GM20000 (cell line): ENCODE measurements at places on chromosomes 7 and 10.
A peak's percentile ranks its signal among the peaks of the same experiment; 100 is the strongest.

- DNase-seq, result peak; percentile 81
These were observed 486 bp downstream of the HIPK2 start for GRCh38 chr7:139777133-139777891.

DNA sequence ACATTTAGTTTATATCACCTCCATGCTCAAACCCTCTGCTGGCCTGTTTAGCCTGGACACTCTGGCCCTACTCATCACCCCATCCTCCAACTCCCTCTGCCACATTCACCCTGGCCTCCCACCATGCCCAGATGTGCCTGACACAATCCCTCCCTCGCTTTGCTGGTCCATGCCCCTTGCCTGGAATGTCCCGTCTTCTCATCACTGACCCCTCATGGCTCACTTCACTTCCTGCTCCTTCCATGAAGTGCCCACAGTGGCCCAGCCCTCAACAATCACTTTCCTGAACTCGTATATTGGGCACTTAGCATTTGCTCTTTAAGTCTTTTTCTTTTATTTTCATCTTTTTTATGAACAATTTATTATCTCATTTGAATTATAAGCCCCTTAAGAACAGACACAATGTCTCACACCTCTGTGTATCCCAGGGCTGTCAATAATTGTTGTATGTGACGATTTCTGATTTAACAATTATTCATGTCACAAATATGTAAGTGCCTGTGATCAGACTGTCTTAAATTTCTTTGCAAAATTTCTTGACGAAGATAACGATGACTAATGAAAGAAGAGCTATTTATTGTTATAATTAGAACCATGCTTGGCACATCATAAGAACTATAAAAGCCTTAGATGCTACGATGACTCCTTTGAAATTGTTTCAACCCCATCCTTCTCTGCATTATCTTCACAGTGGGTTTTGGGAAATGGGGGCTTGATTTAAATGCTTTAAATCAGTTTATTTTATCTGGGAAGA lies 209.9 kb upstream of the YAE1 start:
- no peak for DNase-seq

- no peak for DNase-seq
These were observed 3.8 kb downstream of the LCOR start for GRCh38 chr10:96835899-96836298.

DNA sequence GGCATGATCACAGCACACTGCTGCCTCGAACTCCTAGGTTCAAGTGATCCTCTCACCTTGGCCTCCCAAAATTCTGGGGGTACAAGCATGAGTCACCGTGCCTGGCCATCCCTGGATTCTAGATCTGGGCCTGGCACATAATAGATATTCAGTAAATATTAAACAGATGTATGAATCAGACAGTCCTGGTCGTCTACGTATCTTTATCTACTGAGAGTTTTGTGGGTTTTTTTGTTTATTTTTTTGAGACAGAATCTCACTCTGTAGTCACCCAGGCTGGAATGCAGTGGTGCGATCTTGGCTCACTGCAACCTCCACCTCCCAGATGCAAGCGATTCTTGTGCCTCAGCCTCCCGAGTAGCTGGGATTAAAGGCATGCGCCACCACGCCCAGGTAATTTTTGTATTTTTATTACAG lies 24.3 kb upstream of the ITGB1 start:
- DNase-seq, result no peak

DNA sequence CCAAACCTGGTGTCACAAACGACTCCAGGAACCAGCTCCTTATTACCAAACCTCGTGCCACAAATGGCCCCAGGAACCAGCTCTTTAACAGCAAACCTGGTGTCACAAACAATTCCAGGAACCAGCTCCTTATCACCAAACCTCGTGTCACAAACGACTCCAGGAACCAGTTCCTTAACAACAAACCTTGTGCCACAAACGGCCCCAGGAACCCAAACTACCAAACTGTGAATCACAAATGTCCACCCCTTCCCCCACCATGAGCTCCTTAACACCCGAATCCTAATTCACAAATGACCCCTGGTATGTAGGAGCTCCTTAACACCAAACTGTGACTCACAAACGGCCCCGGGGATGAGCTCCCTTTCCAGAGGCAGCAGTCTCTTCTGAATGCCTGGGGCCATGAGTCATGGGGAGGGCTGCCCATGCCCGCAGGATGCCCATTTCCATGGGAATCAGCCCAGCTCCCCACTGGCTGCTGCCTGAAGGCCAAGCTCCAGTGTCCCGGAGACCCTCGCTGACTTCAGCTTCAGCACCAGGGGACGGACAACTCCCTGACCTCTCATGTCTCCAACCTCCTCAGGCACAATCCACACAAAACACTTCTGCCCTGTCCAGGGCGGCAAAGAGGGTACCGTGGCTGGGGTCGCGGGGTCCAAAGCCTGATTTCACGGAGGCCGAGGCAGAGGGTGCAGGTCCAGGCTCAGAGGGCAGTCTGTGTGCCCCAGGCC lies 213.1 kb downstream of the ELFN1 start:
- DNase-seq, result no peak

DNA sequence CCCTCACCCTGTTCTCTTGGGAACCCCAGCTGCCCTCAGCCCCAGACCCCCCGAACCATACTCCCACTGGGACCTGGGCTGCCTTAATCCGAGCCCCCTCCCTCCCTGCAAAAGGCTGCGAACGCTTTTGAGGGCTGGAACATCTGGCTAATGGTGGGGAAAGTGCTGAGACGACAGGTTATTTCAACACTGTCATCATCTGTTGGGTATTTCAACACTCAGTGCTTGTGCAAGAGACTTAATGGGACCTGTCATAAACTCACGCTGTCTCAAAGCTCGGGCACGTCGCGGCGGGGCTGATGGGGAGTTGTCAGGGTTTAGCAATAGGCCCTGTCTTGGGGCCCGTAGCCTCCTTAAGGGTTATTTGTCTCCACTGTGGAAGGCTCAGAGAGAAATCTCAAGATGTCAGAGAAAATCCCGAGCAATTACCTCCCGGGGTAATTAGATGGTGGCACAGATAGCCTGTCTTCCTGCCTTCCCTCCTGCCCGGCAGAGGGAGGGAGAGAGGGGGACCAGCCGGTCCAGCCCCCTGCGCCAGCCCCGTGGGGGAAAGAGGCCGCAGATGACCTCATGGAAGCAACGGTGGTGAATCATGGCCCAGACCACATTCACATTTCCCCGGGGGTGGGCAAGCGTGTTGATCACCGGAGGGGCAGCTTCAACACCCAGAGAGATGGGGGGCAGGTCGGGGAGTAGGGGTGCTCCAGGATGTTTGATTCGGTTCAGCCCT lies 88.7 kb upstream of the MYL10 start:
- no peak for DNase-seq

GRCh38 chr10:124048371-124049290 lies 44.8 kb downstream of the CHST15 start:
- DNase-seq, result no peak

DNA sequence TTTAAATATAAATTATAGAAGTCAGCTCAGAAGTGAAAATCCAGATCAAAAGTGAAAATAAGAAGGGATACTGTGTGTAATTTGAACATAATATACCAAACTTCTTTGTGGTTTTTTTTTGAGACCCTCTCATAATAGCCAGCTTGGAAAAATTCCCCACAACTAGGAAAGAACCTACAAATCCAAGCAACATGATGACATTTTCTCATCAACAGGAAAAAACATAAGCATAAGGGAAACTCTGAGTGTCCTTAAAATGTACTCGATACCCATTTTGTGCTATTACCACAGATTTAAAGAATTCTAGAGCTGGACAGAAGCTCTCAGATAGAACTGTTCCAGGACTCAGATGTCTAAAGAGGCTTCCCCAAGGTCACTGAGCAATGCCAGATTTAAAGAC lies 214.8 kb upstream of the KLF14 start:
- no peak for DNase-seq

DNA sequence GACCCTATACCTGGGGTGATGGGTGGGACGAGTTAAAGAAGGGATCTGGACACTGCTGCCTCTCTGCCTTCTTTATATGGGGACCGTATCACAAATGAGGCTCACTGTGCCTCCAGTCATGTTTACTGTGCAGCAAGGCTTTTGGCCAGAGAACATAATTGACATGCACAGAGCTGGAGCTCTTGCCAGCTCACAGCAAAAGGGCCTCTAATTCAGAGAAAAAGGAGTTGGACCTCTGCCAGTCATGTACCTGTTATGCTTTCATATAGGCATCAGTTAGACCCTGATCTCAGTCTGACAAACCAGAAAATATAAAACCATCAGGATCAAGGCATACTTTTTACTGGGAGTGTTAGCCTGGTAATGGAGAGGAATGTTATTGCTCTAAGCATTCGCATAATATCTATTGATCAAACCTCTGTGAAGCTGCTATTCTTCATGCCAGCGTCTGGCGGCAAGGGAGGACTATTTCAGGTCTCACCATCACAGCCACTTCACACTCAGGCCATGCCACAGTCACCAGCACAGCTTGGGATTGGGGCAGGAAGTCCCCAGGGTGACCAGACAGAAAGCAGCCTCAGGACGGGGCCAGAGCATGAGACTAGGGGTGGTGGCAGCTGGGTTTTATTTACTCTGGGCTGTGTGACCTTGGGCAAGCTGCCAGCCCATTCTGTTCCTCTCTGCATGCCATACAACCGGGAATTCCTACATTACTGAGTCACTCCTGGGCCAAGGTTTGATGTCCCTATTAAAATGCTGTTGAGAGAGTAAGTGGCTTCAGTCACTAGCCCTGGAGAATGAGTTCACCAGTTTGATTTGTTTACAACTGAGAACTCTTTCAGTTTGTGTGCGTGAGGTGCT lies 90.1 kb downstream of the NPSR1 start:
- no peak for DNase-seq

GRCh38 chr7:150900675-150901074 lies 48.4 kb downstream of the AOC1 start:
- DNase-seq, result no peak

- DNase-seq, result no peak
These were observed 111.6 kb downstream of the MAD1L1 start for GRCh38 chr7:2120841-2121830.

- no peak for DNase-seq
These were observed 52.2 kb downstream of the VKORC1L1 start for GRCh38 chr7:65925040-65925439.

- DNase-seq, result peak; percentile 37
These were observed 37.8 kb downstream of the CLRN3 start for GRCh38 chr10:127854769-127855590.

- DNase-seq, result peak; percentile 70
These were observed at the start of gene PYROXD2 for GRCh38 chr10:98414932-98415730. Gene PYROXD2, minus strand, starts transcription at chr10:98415182. Its CDS starts 47 bp downstream, at chr10:98415135.

GRCh38 chr10:91796331-91797047 lies 1.7 kb upstream of the TNKS2 start:
- DNase-seq, result peak; percentile 43

DNA sequence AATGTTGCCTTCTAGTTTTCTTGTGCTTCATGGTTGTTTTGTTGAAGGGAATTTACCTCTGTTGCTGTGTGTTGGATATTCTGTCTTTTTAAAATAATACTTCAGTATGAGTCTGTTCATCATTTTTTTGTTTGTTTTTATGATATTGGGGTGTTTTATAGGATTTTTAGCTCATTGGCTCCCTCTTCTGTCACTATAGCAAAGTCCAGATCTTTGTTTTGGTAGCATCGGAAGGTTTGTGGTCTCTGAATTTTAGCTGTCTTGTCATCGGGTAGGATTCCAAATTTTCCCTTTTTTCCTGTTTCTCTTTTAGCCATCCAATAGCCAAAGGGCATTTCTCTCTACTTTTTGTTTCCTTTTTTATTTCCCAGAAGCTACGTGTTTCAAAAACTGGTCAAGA lies 91.4 kb downstream of the EXOC4 start:
- DNase-seq, result no peak

DNA sequence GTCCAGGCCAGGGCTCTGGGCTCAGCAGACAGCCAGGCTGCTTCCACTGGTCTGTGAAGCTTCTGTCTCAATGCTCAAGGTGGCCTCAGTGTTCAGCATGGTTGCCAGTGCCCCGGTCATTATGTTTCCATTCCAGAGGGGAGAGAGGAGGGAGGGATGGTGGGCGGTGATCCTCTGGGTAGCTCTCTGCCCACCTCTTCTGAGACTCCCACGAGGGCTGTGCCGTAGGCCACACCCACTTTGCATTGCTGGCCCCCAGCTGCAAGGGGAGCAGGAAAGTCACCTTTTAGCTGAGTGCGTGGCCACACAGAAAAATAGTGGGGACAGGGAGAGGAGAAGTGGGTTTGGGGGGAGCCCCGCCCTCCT lies 42.5 kb downstream of the FOXK1 start:
- DNase-seq, result no peak

GRCh38 chr10:123399276-123399839 lies 245.2 kb downstream of the BUB3 start:
- DNase-seq, result no peak

DNA sequence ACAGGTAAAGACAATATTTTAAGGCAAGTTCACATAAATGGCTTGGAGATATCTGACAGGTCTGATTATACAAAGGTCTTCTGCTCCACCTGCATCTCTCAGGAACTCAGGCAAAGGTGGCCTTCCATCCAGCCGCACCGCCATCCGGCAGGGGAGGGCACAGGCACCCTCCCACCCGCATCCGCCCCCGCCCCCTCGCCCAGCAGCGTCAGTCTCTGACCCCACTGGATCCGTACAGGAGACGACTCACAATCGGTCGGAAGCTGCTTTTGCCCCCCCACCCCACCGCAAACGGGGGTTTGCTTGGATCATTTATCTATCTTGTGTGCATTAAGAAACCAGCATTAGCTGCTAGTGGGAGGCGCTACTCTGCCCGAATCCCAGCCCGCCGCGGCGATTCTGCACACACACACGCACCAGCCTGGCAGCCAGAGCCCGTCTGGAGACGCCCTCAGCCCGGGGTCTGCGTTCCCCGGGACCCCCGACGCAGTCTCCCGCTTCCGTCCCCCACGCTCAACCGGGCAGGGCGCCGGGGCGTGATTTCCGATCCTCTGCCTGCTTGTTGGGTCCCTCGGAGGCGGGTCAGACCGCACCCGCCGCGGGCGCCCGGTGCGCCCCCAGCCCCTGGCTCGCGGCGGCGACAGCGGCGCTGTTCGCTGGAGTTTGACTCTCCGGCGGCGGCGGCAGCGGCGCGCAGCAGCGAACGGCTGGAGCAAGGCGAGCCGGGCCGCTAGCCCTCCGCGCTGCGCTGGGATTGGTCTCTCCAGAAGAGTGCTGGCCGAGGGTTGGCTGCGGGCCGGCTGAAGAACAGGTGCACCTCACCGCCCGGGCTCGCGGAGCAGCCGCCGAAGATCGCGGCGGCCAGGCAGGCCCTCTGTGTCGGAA lies 820 bp upstream of the NRG3 start:
- peak; percentile 46 for DNase-seq

DNA sequence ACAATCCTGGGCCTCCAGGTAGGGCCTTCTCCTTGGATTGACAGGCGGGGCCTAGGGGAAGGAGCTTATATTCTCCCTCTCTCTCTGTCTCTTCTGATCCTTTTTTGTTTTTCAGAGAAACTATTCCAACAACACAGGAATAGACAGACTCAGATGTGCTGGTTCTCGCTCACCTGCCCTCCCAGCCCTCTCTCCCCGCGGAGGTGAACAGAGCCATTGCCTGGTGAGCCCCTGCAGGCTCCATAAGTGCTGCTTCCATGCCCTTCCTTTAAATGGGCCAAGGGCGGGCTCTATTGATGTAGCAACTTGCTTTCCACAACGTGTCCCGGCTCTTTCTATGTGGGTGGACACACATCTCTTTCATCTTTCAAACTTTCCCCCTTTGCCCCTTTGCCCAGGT lies 47.2 kb upstream of the IGFBP3 start:
- no peak for DNase-seq
